ENCODE measurements at places on chromosomes 3 and 15.
A peak's percentile ranks its signal among the peaks of the same experiment; 100 is the strongest.

GRCh38 chr3:126026761-126027160 is 57.2 kb downstream of the SLC41A3 start:
- DNase-seq: no peak

DNA sequence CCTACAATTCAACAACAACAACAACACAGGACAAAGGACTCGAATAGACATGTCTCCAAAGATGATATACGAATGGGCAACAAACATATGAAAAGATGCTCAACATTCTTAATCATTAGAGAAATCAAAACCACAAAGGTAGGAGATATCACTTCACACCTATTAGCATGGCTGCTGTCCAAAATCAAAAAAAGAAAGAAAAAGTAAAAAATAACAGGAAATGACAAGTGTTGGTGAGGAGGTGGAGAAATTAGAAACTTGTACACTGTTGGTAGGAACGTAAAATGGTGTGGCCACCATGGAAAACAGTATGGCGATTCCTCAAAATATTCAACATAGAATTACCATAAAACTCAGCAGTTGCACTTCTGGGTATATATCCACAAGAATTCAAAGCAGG is 312.3 kb upstream of the STT3B start:
- DNase-seq: no peak

DNA sequence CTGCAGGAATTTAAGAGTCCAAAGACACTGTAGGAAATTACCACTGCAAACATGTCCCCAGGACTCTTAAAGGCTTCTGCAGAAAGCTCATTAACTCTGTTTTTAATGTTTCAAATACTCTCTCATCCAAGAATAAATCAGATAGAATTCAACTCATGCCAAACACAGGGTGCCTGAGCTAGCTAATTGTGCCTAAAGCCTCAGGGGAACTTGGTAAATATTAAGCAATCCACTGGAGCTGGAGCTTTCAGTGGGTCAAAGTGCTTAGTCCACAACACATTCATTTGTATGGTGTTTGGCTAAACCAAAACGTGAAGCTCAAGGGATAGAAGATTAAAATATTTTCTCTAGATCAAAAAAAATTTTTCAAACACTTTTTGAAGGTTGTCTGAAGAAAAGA is 131.4 kb downstream of the THRB start:
- no peak for DNase-seq

GRCh38 chr3:192444096-192444790 is 283.1 kb downstream of the FGF12 start:
- DNase-seq: peak; percentile 69

GRCh38 chr3:175005881-175006280 is 146.7 kb downstream of the NAALADL2 start:
- no peak for DNase-seq

DNA sequence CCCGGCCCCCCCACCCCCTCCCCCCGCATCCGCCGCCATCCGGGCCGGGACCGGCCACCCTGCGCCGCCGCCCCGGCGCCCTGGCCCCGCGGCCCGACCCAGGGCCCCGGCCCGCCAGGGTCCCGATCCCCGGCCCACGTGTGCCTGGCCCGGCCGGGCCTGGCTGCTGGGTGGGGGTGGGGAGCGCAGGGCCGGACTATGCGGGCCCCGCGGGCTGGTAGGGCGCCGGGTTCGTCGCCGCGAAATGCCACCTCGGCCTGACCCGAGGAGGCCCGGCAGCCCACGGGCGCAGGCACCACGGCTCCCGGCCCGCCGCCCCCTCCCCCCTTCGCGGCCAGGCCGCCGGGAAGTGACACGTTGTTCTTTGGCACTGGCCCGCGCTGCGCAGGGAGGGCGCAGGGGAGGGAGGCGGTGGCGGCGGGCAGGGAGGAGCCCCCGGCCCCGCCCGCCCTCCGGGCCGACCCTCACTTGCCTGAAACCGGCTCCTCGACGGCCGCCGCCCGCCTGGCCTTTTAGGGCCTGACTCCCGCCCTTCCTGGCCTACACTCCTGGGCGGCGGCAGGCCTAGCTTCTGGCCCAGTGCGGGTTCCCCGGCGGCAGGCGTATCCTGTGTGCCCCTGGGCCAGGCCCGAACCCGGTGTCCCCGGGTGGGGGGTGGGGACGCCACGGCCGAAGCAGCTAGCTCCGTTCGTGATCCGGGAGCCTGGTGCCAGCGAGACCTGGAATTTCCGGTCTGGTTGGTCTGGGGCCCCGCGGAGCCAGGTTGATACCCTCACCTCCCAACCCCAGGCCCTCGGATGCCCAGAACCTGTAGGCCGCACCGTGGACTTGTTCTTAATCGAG is 515 bp downstream of the EIF4G1 start:
- no peak for DNase-seq

Data from occipital lobe (tissue), 3 donors.